Stimulated activated CD4-positive, alpha-beta T cell treated with anti-CD3 and anti-CD28 coated beads, Interleukin-2, amount 100 ng/mL, for 48 hours (primary cell): ENCODE measurements at places on chromosomes 2 and 18.

DNA sequence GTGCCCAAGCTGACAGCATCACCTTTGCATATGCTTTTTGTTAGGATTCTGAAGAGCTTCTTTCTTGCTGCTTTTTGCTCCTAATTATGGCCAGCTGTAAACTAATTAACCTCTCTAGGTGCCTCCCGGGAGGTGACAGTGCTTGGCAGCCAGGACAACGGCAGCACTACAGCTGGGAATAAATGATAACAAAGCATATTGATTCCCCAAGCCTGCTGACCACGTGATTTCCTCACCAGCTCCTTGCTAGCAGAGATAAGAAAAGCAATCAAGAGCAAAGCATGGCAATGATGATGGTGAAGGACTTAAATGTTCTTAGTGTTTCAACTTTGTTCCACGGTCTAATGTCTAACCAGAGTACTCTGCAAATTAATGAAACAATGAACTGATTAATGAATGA is 1074.4 kb upstream of the GYPC start:
- DNase-seq: no peak

- DNase-seq: no peak
These were observed 316 bp upstream of the FMNL2 start for GRCh38 chr2:152334701-152335015.

GRCh38 chr18:76384861-76385680 is 110.0 kb downstream of the ZNF516 start:
- DNase-seq: no peak

GRCh38 chr2:233185963-233186362 is 65.5 kb upstream of the ATG16L1 start:
- DNase-seq: no peak

DNA sequence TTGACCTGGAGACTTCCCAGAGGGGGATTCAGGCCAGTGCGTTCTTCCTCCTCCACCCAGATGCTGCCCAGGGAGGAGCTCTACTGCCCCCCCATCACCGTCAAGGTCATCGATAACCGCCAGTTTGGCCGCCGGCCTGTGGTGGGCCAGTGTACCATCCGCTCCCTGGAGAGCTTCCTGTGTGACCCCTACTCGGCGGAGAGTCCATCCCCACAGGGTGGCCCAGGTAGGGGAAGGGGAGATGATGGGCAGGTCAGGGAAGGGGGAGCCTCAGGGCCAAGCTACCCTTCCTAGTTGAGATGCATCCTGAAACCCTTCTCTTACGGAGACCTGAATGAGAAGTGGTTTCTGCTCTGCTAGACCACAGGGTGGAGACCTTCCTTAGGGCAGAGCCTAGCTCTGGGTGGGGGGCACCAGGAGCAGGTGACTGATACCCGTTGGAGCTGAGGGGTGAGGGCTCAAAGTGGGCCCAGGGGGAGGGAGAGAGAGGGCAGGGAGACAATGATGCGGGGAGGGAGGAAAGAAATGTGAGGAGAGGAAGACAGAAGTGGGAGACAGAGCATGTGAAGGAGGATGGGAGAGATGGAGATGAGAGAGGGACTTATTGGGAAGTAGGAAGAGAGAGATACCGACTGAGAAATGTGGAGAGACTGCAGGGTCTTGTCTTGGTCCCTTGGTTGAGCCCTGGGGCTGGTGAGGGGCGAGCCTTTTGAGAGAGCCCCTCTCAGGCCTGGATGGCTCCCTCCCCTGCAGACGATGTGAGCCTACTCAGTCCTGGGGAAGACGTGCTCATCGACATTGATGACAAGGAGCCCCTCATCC is 159.4 kb downstream of the DYSF start:
- DNase-seq: no peak

- DNase-seq: no peak
These were observed 73.2 kb upstream of the SMAD2 start for GRCh38 chr18:48003426-48004349.

GRCh38 chr2:69253112-69253511 is 133.9 kb downstream of the GFPT1 start:
- no peak for DNase-seq

GRCh38 chr2:144111437-144111836 is 408.5 kb downstream of the ZEB2 start:
- DNase-seq: no peak

DNA sequence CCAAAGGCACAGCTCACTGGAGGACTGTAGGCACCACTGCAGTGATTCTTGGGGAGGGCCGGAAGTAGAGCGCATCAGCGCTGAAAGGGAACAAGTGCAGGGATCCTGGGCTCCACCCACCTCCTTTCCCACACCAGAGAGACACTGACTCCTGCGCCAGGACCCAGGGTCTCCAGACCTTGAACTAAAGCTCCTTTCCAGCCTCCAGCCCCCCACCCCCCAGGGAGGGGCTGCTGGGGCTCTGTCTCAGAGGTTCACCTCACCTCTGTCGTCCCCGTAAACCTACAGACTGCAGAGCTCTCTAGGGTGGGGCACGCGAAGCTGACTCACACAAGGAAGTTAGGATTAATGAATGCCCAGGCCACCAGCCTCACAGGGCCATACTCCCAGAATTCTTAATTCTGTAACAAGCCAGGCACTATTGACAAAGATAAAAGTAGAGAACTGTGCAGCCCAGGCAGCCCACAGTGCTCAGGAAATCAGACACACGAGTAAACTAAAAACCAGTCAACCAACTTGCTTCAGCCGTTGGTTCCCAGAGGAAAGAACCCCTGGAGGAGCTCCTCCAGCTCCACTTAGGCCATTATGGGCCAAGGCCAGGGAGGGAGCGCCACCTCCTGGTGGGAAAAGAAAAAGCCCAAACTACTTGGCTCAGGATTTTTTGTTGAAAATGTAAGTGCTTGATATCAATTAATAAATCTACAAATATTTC is 45.1 kb upstream of the ACAA2 start:
- DNase-seq: peak; percentile 62

DNA sequence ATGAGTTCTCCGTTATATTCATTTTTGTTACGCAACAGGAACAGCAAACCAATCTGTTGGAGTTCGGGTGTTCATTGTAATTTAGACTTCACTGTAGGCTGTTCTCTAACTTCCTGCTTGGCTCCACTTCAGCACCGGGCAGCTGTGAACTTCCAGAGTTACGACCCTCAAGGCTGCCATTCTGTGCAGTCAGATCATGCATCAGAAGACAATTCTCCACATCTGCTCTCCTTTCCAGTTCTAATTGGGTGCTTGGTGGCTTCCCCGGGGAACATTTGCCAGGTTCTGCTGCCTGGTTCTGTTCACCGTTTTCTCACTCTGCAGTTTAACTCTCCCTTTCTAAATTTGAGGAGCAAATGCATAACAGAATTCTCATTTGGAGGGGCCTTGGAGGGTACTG is 237.7 kb downstream of the NYAP2 start:
- DNase-seq: no peak

DNA sequence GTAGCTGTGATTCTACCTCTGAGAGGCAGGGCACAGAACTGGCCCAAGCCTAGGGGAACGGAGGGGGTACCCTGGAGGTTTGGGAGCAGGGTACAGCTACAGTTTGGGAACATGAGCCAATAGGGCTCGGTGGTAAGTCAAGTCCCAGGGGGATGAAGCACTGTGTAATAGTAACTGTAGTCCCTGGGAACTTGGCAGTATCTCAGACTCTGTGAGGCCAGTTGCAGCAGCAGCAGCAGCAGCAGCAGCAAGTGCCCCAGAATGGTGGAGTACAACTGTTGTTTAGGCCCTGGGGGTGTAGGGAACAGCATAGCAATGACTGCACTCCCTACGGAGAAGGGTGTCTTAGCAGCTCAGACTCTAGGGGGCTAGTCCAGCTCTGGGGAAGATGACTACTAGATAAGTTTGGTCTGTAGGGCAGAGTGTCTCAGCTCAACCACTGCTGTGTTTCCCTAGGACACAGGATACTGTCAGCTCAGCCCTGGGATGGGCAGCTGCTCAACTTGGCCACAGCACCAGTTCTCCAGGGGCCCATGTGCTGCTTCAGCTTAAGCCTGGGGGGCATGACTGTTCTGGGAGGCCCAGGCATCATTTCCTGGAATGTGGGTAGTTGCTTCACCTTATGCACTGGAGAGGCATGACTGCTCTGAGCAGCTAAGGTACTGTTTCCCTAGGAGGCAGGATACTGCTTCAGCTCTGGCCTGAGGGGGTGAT is 20.5 kb downstream of the CARF start:
- DNase-seq: no peak

DNA sequence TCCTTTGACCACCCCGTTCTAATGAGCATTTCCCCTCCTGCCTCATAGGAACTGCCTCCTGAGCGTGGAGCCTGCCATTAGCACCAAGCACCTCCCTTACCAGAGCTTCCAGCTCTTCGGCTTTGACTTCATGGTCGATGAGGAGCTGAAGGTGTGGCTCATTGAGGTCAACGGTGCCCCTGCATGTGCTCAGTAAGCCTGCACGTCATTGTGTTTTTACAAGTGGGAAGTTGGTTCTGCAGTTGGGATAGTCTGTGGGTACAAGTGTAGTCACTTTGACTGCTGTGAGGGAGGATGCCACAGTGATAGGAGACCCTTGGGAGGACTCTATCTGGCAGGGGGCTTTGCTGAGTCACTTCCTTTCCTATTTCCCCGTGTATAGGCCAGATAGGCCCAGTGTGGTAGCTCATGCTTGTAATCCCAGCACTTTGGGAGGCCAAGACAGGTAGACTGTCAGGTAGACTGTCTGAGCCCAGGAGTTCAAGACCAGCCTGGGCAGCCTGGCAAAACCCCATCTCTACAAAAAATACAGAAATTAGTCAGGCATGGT is 22.0 kb upstream of the POLR1B start:
- no peak for DNase-seq

DNA sequence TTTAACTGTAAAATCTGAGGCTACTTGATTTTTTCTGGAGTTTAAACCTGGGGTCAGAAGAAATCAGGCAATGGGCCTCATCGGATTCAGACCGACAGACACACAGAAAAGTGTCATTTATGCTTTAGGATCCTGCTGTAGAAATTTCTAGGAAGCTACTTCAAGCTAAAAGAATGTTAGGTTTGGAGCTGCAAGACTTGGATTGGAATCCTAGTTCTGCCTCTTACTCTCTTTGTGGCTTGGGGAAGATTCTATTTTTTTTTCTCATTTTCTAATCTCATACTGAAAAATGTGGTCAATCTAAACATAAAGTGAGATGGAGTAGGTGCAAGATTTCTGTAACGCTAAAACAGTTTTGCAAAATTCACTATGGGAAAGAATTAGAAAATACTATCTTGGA is 48.8 kb upstream of the KCNE4 start:
- DNase-seq: no peak

DNA sequence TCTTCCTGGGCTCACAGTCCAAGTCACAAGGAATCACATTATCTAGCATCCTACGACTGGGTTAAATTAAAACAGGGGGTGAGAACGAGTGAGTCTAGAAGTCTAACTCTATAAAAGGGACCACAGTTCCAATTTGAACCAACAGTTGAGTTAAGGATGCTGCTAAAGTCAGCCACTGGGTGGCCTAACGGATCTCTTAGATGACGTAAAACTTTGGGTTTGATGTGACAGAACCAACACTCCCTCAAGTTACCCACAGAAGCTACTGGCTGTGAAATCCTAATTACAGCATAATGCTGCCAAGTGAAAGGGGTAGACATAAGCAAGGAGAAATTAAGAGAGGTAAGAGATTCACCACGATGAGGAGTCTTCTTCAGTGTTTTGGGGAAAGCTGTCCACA is 32.7 kb upstream of the RUFY4 start:
- DNase-seq: no peak

- DNase-seq: no peak
These were observed 1326.0 kb downstream of the LRP1B start for GRCh38 chr2:140804700-140805260.

DNA sequence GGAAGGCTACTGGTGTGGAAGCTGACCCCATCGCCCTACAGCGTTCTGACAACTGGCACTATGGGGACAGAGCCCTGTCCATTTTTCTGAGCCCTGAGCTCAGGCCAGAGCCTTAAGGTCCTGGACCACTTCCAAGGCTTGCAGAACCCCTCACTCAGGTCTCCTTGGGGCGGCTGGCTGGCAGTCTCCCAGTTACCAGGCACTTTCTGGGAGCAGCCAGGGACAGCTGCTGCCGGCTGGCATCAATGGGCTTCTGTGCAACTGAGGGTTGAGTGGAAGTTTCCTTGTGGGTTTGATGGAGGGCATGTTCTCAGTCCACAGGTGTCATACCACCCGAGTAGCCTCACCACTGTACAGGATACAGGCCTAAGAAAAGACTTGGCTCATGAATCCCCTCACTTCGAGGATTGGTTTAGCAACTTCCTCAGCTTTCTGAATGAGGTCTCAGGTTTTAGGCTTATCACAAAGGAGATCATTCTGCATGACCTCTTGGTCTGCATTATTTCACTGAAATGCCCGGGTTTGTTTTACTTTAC is 27.4 kb upstream of the WIPF1 start:
- no peak for DNase-seq

DNA sequence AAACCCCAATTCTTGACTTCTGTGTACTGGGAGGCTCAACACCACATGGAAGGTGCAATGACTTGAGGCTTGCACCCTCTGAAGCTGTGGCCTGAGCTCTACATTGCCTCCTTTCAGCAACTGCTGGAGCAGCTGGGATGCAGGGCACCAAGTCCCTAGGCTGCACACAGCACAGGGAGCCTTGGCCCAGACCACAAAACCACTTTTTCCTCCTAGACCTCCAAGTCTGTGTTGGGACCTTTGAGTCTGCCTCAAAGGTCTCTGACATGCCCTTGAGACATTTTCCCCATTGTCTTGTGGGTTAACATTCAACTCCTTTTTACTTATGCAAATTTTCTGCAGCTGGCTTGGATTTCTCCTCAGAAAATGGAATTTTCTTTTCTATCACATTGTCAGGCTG is 62.6 kb upstream of the KCNE4 start:
- DNase-seq: no peak

DNA sequence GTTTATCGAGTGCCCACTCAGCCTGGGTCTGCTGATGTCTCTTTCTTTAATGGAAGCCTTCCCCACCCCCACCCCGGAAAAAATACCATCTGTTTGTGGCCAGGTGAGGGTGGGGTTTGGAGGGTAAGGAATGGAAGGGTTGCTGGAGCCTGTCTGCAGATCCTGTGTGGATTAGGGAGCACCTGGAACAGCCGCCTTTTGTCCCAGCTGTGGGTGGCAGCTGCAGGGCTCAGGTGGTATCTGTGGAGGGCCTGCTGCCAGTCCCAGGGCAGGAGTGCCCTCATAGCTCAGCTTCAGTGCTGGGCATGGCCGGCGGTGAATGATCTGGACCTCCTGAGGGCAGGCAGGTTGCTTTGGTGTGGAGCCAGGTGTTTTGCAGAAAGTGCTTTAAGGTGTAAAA is 45.3 kb downstream of the IMPA2 start:
- no peak for DNase-seq

- DNase-seq: no peak
These were observed 1.4 kb downstream of the NDUFA10 start for GRCh38 chr2:240023792-240024191.

GRCh38 chr2:109721626-109722025 is 72.5 kb upstream of the RGPD5 start:
- DNase-seq: no peak

DNA sequence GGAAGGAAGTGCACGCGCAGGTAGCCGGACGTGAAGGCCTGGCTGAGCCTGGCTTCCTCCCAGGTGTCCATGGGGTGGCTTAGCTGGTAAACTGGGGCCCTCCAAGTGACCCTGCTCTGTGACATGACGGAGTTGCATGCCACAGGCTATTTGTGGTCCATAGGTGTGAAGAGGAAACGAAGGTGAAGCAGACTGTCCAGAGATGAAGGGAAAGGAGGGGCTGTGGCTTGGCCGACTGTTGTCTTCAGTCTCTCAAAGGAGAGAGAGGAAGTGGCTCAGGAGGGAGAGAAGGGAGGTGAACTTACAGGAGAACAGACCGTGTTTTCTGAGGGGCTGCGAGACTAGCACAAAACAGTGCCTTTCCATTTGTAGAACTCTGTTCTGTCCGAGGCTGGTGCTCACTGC is 19.3 kb downstream of the INPP5D start:
- no peak for DNase-seq
